Choroid plexus epithelial cell (primary cell): ENCODE measurements at places on chromosomes 1 and 21.
A peak's percentile ranks its signal among the peaks of the same experiment; 100 is the strongest.

- DNase-seq: peak; percentile 60
Observed at GRCh38 chr1:204493145-204493983, 1.2 kb downstream of the PIK3C2B start.

DNA sequence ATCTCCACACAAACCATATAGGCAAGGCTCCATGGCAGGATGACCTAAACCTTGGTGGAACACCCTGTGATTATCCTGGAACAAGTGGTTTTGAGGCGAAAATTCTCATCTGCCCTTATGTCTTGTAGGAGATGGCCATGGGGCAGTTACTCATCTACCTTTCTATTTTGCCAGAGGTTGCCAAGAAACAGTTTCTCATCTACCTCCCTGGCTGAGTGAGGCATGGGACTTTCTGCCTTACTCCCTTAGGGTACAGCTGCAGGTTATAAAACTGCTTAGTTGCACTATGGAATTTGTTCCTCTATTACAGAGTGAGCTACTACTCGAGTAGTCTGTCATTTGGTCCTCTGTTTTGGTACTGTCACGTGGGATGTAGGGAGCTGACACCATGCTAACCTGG is 31.3 kb upstream of the GUCA2A start:
- no peak for DNase-seq

DNA sequence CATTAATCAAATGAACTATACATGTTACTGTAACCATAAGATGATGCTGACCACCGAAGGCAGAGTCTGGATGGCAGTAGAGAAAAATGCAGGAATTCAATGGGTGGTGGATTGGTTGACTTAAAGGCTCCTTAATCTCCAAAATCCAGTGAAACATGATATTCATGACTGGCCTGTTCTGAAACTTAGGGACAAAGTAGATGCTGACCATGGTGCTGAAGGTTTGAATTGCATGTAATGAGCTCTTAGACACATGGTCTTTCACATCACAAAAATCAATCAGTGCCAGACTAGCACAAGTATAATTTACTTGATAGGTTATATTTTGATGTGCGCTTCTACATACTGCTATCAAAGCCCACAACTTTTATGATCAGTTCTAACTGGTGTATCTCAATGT is 30.9 kb upstream of the NTMT2 start:
- DNase-seq: peak; percentile 64

DNA sequence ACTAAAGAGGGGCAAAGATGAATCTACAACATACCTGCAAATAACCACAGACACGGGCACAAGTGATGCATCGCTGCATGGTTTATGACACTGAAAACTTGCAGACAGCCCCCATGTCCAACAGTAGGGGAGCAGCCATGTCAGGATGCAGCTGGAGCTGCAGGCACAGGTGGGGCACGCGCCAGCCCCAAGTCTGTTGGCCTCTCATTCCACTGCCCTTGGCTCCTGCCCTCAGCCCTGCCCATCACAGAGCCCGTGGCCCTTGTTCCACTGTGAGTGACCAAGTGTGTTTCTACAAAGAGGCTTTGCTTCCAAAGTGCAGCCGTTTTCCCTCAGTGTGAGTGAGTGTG is 3.2 kb upstream of the PADI4 start:
- no peak for DNase-seq

DNA sequence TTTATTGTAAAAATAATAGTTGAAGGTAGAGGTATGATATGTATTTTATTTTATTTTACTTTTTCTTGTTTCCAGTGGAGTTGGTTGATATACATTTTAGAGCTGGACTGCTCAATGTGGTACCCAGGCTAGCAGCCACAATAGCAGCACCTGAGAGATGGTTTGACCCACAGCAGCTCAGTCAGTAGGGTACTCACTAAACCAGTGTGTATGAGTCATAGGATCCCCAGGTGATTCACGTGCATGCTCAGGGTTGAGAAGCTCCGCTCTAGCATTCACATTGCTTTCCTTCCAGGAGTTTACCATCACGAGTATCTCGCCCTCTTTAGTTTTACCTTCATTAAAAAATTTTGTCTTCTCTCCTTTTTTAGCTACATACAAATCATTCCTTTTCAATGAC is 96.0 kb upstream of the PAXBP1 start:
- no peak for DNase-seq
